ENCODE measurements at places on chromosomes 7 and 10.
A peak's percentile ranks its signal among the peaks of the same experiment; 100 is the strongest.

- peak; percentile 12 for DNase-seq
Measured at GRCh38 chr10:23338155-23338828, 6.3 kb downstream of the C10orf67 start.

- DNase-seq, result no peak
Measured at GRCh38 chr10:110052916-110053315, 45.1 kb downstream of the ADD3 start.

GRCh38 chr10:69451209-69451783, at the start of gene TSPAN15:
Gene TSPAN15 (plus strand): TSS chr10:69451465. CDS start chr10:69451595, 130 bp downstream.
- peak; percentile 49 for DNase-seq

GRCh38 chr10:29482591-29483431, 152.0 kb downstream of the SVIL start:
- DNase-seq, result peak; percentile 16

DNA sequence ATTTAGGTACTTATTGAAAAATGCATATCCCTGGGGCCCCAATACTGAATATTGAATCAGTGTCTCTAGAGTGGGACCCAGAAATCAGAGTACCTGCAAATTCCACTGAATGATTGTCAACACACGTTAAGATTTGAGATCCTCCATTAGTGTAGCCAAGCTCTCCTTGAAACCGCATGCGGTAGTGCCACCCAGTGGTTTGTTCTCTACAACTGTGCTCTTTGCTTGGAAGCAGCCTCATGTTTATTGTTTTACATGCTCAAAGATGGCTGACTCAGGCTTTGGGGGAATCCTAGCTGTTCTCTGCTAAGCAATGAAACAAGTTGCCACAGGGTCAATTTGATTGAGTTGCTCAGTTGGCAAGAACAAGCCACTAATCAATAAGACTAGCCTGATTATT, 340.2 kb upstream of the CELF2 start:
- no peak for DNase-seq

- no peak for DNase-seq
Measured at GRCh38 chr10:359093-359492, 223.8 kb downstream of the ZMYND11 start.

- DNase-seq, result no peak
Measured at GRCh38 chr7:92835261-92835850, 1.0 kb downstream of the CDK6 start.

DNA sequence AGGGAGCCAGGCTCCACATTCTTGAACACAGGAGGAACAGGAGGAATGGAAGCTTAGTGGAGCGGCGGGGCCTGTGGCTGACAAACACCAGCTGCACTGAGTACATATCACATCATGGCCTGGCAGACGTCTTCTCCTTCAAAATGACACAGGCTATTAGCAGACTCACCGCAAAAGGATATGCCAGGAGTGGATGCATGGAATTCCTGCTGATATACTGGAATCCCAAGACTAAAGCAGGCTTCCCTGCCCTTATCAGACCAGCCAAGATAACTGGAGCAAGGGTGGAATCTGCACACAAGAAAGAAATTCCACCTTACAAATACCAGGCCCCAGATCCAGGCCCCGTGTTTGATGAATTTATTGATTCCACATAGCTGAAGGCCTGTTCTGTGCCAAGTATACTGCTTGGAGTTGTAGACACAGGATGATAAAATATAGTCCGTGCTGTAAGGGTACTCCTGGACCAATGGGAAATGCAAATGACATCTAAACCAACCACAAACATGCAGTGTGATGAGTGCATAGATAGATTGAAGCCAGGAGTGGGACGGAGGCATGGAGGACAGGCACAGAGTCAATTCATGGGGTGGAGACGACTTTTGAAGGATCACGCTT, 480.5 kb upstream of the ZMIZ1 start:
- DNase-seq, result no peak

DNA sequence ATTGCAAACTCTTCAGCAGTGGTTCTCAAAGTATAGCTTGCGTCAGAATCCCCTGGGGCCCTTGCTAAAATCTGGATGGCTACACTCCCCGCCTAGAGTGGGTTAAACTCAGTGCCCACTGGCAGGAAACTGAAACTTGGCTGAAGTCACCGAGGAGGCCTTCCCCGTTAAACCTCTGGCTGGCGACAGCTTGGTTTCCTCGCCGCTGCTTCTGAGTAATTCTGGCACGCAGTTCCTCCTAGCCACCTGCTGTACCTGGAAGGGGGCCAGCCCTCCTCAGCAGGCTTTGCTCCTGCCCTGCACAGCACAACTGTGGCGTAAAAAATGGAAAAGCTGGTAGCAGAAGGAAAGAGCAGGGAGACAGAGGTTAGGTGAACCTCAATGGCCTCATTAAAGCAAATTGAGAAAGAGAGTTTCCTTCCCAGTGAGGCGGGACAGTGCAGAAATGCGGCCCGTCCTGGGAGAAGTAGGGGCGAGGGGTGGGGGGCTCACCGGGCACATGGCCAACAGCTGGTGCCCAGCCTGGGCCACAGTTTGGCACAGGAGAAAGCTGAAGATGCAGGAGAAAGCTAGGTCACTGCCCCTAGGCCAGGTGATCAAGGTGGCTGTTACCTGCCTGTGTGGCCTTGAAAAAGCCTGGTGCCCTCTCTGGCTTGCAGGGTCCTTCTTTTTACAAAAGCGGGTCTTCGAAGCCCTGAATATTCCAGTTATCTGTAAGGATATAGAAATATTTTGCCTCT, 46.6 kb downstream of the ALOX5 start:
- DNase-seq, result no peak

- DNase-seq, result peak; percentile 61
Measured at GRCh38 chr10:11986593-11987216, 55.9 kb downstream of the UPF2 start.

GRCh38 chr7:43372676-43373355, 210.1 kb upstream of the STK17A start:
- no peak for DNase-seq

DNA sequence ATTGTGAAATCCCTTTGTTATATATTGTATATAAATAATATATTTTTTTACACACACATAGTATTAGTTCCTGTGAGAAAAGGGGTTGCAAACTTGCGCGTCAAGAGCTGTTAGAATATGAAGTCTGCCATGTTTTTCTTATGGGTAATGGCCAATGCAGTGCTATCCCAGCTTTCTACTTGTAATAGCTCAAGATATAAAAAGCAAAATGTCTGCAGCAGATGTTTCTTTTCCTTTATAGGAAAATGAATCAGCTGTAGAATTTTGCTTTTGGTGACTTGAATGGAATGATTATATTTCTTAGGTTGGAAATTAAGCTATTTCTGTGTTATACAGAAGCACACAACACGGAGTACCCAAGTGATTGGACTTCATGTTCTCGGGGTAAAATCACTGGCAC, 53.3 kb upstream of the TMEM236 start:
- no peak for DNase-seq

DNA sequence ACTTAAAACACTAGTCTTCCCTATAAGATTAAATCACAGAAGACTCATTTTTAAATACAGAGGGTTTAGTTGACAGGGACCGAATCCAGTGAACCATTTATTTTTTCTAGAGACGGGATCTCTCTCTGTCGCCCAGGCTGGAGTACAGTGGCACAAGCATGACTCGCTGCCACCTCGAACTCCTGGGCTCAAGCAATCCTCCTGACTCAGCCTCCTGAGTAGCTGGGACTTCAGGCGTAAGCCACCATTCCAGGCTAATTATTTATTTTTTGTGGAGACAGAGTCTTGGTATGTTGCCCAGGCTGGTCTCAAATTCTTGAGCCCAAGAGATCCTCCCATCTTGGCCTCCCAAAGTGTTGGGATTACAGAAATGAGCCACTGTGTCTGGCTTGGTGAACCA, 20.9 kb upstream of the LYZL1 start:
- DNase-seq, result no peak

GRCh38 chr7:131293018-131293417, 34.7 kb upstream of the MKLN1 start:
- DNase-seq, result no peak

GRCh38 chr7:108634036-108634435, 64.4 kb downstream of the DNAJB9 start:
- no peak for DNase-seq

- DNase-seq, result no peak
Measured at GRCh38 chr7:424961-425793, 94.5 kb downstream of the PDGFA start.

DNA sequence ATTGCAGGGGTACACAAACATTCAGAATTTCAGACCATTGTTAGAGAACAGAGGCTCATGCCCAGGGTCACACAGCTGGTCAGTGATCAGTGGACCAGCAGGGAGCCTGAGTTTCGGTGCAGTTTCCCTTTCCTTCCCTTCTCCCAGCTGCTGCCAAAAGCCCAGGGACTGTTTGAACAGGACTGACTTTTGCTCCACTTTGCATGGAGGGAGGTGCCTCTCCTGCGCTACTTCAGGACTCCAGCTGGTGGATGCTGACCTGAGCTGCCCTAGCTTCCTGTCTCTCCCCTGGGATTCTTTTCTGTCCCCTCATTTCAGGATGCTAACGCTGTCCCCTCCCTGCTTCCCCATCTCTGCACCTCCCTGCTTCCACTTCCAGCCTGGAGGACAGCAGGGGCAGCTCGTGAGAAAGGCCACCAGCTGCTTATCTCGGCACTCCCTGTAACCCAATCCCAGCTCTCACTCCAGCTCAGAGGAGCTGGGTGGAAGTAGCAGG, 14.5 kb downstream of the SH2D4B start:
- no peak for DNase-seq

GRCh38 chr10:97134110-97134509, 51.6 kb downstream of the SLIT1 start:
- no peak for DNase-seq

GRCh38 chr7:127550247-127550646, 35.1 kb downstream of the GCC1 start:
- no peak for DNase-seq

- no peak for DNase-seq
Measured at GRCh38 chr10:65861249-65861648, 1064.6 kb upstream of the LRRTM3 start.

GRCh38 chr10:93697207-93697606, 5.2 kb downstream of the FRA10AC1 start:
- no peak for DNase-seq

DNA sequence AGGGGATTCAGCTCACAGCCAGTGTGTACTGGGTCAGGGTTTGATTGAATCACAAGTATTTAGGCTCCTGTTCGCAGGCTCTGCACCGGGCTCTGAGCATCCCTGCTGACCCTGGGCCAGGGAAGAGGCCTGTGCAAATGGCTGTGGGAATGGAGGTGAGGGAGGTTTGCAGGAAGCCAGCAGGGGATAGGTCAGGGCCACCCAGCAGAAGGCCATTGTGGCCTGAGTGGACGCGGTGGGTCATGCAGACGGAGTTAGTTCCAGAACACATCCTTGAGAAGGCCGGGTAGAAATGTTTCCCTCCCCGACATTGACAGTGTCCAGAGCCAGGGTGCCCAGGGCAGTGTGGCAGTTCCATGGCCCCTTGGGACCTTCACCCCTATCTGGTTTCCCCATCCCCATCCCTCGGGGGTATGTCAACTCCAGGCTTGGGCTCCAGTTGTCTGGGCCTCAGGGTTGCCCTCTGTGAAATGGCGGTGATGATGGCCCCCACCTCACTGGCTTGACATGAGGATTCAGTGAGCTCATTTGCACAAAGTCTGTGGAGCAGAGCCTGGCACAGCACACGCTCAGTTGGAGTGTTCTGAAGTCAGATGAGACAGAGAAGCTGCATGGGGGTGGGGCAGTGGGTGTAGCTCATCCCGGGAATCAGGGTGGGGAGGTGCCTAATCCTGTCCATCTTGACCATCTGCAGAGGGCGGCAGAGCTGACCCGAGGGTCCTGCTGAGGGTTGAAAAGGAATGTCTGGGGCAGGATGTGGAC, 107.6 kb downstream of the ADCY1 start:
- no peak for DNase-seq

- no peak for DNase-seq
Measured at GRCh38 chr7:12357508-12357907, 46.2 kb downstream of the VWDE start.

GRCh38 chr7:17952387-17952786, 12.1 kb upstream of the SNX13 start:
- DNase-seq, result no peak

DNA sequence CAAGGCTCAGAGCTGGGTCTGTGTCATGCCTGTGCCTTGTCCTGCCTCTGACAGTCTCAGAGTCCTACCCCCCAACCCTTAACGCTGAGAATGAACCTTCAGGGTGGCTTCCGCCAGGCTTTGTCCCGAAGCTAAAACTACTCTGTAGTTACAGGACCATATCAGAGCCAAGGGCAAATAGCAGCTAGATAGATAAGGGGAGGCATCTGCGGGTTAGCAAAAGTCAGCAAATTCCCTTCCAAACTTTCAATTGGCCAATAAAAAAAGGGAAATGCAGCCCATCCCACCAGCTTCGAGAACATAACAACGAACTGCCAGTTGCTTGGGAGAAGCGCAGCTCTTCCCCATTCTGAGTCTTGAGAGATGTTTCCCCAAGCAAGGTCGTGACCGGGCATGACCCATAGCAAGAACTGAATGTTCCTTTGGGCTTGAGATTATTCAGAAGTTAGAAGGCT, 17.7 kb downstream of the CCL24 start:
- no peak for DNase-seq

GRCh38 chr7:47647181-47647917, 65.4 kb upstream of the TNS3 start:
- DNase-seq, result no peak

Data from T1000 (cell line).